IgD-negative memory B cell (primary cell): ENCODE measurements at places on chromosomes 12 and 14. TPM values are rescaled to one million over a fixed set of nuclear protein-coding genes. Genes with fewer than 3 reads are reported as not detected.

NEUROD4 gene
- not detected for polyA plus RNA-seq

KLRC1 gene
- polyA plus RNA-seq: 4.5 TPM

SBNO1 gene
- polyA plus RNA-seq: 25.3 TPM

TMPRSS12 gene
- polyA plus RNA-seq: not detected

IAPP gene
- polyA plus RNA-seq: not detected

TMCC3 gene
- polyA plus RNA-seq: 15.2 TPM

KCNK10 gene
- not detected for polyA plus RNA-seq
